Skin of body (tissue), 3 donors: ENCODE measurements at places on chromosomes 1 and 21. TPM values are rescaled to one million over a fixed set of nuclear protein-coding genes. Genes with fewer than 3 reads are reported as not detected.

DNA sequence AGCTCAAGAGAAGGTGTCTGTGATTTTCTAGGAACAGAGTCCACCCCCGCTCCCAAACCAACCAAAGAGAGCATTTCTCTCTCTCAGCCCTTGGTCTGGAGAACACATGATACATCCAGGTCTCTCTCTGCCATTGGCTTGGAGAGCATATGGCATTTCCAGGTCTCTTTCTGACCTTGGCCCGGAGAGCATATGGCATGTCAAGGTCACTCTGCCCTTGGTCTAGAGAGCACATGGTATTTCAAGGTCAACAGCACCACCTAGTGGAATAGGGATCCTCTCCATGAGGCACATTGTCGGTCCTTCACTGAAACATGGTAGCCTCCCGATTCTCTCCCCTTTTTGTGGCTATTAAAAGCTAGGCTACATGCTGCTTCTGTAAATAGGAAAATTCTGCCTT is 437.7 kb upstream of the OLFM3 start:
- no peak for DNase-seq

DNA sequence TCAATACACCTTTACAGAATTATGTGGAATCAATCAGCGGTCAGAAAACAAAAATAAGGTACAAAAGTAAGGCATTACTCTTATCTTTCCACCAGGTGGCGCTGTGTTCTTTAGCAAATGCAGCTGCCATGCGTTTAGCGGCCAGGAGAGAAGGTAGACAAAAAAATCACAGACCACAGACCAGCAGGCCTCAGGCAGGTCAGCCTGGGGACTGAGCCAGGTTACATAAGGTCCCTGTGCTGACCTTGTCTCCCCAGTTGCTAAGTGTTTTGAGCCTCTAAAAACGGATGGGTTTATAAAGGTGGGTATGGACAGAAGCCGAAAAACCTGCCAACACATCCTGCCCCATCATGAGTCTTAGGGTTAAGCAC is 2.8 kb downstream of the RGS16 start:
- DNase-seq = peak; percentile 42

DNA sequence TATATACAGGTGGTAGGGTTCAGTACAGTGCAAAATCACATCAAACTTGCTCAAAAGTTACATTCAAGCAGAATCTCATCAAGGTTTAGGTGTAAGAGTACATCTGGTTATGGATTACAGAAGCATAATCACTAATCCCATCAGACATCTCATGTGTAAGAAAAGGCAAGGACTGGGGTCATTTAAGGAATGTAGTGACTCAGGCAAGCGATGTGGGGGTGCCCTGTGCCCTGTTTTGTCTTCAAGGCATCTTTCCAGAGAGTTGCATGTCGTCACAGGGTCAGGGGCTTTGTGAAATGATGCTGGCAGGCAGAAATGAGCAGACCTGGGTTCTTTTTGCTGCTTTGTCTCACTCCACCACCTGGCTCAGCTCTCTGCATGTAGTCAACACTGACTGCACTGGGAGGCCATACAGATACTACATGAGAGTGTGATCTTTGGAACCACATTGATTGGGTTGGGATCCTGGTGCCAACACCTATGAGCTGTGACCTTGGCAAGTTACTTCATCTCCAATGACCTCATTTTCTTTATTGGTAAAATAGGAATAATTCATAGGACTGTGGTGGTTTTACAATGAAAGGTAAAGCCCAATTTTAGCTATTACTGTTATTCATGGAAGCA is 8.2 kb upstream of the HHIPL2 start:
- no peak for DNase-seq

The RGL1 gene
- total RNA-seq = 39.4 TPM

The SPRR5 gene
- total RNA-seq = 1.8 TPM

The CFHR1 gene
- total RNA-seq = 0.59 TPM
